GM03348 (cell line): ENCODE measurements at places on chromosomes 1 and 21.

- no peak for DNase-seq
Observed at GRCh38 chr1:195520757-195521156, 1087.5 kb downstream of the KCNT2 start.

DNA sequence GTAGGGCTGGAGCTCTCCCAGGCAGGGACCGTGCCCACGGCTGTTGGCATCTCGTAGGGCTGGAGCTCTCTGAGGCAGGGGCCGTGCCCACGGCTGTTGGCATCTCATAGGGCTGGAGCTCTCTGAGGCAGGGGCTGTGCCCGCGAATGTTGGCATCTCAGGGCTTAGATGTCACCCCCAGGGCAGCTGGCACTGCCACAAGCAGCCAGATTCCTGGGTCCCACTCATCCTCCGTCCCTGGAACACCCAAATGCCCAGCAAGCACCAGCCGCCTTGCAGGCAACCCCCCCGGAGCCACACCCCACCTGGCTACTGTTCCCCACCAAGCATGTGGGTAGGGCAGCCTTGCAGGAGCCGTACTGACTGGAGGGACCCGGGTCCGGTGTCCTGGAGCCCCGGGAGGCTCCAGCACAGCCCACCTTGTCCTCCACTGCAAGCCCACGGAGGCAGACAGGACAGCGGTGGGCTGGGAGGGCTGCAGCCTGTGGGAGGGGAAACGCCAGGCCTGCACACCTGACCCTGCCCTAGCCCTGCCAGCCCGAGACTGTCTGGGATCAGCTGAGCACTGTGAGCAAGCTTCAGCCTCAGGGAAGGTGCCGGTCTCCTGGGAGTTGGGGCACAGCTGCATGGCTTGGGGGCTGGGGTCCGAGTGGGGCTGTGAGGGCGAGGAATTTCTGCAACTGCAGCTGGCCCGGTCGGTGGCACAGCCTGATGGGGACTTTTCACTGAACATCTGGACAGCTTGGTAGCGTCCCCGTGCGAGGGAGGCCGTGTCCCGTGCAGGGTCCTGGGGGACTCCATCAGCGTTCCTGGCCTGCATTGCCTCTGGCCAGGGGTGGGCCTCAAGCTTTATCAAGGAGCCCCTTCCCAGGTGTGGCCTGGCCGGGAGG lies 53.6 kb downstream of the COL18A1 start:
- no peak for DNase-seq

DNA sequence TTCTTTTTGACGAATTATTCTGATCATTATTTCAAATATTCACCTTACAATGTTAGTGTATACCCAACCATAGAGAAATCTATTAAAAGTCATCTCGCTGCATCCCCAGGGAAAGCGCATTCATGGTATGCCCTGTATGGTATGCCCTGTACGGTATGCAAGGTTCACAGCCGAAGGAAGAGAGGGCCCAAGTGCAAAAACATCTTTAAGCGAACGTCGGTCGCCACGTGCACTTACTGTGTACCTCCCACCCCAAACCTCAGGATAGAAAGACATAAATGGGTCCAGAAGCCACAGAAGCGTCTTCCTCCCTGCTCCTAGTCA lies 14.4 kb downstream of the HLX start:
- no peak for DNase-seq

GRCh38 chr1:228207851-228208821 lies at the start of gene OBSCN:
OBSCN (plus strand) TSS chr1:228208044; CDS start chr1:228211784, 3,740 bp downstream.
- no peak for DNase-seq

- no peak for DNase-seq
Observed at GRCh38 chr1:158675563-158676323, 10.8 kb downstream of the SPTA1 start.

DNA sequence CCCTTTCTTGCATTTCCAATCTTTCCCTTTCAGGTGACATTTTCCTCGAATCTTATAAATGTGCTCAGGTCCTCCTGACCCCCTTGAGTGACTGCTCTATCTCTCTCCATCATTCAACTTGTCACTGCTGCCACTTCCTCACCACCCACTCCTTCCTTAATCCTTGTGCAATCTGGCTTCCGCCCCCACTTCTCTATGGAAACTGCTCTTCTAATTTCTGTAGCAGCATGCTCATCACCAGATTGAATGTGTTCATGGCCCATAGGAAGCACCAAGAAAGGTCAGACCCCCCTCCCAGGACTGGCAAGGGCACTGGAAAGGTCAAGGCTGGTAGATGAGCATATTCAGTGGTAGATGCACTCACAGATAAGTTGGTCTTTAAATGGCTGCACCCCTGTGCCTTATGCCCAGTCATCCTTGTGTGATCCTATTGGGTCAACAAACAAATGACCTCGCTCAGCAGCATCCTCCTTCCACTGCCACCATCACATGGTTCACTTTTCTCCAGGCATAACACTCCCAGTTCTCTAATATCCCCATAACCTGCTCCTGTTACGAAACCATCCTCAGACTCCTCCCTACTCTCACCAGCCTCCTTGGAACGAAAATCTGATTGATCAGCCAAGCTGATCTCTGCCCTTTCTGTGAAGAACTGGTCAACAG lies 288.5 kb upstream of the POU3F1 start:
- DNase-seq: no peak

DNA sequence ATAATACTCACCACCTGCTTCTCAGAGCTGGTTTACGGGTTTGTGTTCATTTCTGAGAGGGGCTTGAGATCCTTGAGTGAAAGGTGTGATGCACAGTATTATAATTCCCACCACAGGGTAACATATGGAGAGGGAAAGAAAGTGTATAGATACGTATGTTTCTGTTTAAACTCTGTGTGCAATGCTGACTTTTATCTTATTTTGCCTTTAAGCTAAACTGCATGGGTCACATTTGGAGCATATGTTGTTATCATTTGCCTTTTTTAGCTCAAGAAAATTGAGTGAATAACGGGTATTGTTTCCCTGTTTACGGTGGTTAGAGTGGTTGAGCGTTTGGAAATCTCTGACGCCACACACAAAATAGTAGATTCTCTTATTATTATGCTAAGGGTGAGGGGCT lies 191.1 kb upstream of the NFIA start:
- no peak for DNase-seq

- no peak for DNase-seq
Observed at GRCh38 chr1:10836726-10837125, 40.3 kb upstream of the CASZ1 start.

DNA sequence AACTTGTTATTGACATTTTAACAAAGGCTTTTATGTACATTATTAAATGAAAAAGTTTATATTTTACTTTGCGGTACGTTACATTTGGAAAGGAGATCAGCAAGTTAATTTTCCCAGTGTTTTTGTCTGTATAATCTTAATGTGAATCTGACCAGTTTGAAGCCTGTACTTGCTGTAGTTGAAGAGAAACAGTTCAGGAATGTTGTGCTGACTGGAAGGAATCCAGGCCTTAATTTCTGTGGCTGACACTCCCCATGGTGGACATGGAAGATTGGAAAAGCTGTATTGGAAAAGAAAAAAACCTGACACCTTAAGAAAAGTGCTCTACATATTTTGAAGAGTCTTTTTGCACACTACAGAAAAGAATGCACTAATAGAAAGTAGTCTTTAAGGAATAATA lies 15.5 kb downstream of the LEPR start:
- DNase-seq: peak; percentile 79

GRCh38 chr21:45407629-45408247 lies 2.8 kb downstream of the COL18A1 start:
- no peak for DNase-seq

- no peak for DNase-seq
Observed at GRCh38 chr1:203183828-203184227, 2.7 kb downstream of the CHI3L1 start.

DNA sequence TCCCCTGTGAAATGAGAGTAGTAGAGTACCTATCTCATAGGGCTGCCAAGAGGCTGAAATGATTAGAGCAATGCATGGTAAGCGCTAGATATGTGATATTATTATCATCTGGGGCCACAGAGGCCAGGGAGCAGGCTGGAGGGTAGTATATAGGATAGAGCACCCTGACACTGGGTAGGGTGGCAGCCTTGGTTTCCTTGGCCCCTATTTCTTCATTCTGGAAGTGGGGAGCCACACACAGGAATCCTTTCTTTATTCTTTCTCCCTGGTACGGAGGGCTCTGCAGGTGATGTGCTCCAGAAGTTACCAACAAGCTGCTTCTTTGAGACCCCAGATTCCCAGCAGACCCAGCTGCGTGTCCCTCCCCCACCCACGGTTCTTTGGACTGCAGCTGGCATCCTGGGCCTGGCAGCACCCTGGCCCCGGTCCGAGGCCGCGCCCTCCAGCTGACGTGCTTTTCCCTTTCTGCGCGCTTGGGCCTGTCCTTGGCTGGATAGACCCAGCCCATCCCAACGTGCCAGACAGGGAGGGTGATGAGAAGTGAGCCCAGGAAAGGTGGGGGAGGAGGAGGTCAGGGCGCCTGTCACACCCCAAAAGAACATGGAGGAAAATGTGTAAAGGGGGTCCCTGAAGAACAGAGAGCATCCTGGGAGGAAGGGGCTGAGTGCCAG lies 18.2 kb downstream of the INAVA start:
- DNase-seq: no peak

GRCh38 chr1:155070158-155070621 lies 6.7 kb downstream of the EFNA4 start:
- no peak for DNase-seq

- no peak for DNase-seq
Observed at GRCh38 chr1:55632906-55633305, 417.7 kb upstream of the USP24 start.
